ENCODE measurements at places on chromosomes 7 and 10. TPM values are rescaled to one million over a fixed set of nuclear protein-coding genes. Genes with fewer than 3 reads are reported as not detected.
A peak's percentile ranks its signal among the peaks of the same experiment; 100 is the strongest.

DNA sequence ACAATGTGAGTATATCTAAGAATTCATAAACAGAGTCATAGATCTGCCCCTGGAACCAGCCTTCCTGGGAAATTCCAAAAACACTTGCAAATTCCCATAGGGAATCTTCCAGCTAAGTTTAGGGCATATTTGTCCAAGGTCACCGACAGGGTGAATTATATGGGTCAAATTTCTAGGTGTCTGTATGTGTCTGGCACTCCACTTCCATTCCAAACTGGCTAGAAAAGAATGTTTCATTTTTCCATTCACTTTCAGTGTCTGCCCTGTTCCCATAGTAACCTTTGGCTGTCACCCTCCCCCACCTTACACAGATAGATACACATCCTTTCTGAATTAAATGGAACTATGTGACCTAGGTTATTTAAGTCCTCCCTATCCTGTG lies 230.9 kb downstream of the CREB5 start:
- H3K36me3 ChIP-seq = no peaks in the 10 kb centered on the region
- no peaks in the 10 kb centered on the region for H3K27me3 ChIP-seq
- no peak overlapping the region for H3K4me3 ChIP-seq
- no peak overlapping the region for H3K27ac ChIP-seq
- DNase-seq = no peak

DNA sequence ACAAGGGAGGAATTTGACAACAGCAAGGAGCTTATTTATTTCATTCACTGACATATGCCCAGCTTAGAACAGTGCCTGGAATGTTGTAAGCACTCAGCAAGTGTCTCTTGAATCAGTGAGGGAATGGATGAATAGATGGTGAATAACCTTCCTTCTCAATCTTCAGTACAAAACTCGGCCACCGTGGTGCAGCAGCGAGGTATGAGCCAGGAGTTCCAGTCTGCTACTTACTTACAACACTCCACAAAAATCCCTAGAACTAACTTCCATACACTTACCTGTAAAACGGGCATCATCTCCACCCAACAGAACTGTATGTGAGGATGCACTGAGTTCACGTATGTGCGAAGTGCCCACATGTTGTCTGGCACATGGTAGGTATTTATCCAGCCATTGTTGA lies 237.4 kb downstream of the WDR11 start:
- H3K4me3 ChIP-seq = no peak overlapping the region
- no peak overlapping the region for H3K27ac ChIP-seq
- no peaks in the 10 kb centered on the region for H3K27me3 ChIP-seq
- H3K4me1 ChIP-seq = no peaks in the 10 kb centered on the region
- H3K36me3 ChIP-seq = no peaks in the 10 kb centered on the region

GRCh38 chr10:116866987-116867595 lies 17.8 kb downstream of the ENO4 start:
- H3K27ac ChIP-seq = no peak overlapping the region
- no peak overlapping the region for H3K4me3 ChIP-seq
- H3K27me3 ChIP-seq = no peaks in the 10 kb centered on the region
- H3K36me3 ChIP-seq = no peaks in the 10 kb centered on the region
- no peak for DNase-seq

DNA sequence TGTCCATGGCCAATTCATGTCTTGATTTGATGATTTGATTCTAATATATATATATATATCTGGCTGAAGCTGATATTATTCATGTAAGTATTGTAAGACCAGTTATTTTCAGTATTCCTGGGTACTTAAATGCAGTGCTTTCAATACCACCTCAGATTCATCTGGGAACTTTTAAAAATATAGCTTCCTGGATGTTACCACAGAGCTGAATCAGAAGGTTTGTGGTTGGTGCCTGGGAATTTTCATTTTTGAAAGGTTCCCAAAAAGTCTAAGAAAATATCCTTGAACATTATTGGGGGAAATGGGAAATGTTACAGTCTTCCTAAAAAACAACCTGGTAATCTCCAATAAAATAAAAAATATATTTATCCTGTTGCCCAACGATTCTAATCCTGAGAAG lies 10.7 kb upstream of the PPP3CB start:
- no peak overlapping the region for H3K4me3 ChIP-seq
- H3K4me1 ChIP-seq = no peaks in the 10 kb centered on the region
- no peak for DNase-seq
- H3K27ac ChIP-seq = no peak overlapping the region
- peaks cover 11% of the 10 kb centered on the region for H3K36me3 ChIP-seq
- H3K27me3 ChIP-seq = no peaks in the 10 kb centered on the region

DNA sequence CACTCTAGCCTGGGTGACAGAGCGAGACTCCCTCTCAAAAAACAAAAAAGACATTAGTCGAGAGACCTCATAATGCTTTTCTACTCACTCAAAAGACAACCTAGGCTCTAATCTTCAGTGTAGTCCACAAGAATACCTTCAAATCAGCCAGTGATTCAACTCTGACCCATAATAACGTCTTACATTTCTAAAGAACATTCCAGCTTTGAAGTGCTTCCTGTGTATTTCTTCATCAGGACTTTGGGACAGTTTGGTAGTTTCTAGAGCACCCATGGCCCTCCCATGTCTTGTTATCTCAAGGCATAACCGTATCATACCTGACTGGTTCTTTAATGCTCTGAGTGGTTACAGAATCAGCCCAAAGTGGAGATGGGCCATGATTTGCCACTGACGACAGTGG lies 221.3 kb downstream of the SKIDA1 start:
- H3K27me3 ChIP-seq = no peaks in the 10 kb centered on the region
- DNase-seq = no peak
- H3K36me3 ChIP-seq = no peaks in the 10 kb centered on the region
- no peak overlapping the region for H3K27ac ChIP-seq

DNA sequence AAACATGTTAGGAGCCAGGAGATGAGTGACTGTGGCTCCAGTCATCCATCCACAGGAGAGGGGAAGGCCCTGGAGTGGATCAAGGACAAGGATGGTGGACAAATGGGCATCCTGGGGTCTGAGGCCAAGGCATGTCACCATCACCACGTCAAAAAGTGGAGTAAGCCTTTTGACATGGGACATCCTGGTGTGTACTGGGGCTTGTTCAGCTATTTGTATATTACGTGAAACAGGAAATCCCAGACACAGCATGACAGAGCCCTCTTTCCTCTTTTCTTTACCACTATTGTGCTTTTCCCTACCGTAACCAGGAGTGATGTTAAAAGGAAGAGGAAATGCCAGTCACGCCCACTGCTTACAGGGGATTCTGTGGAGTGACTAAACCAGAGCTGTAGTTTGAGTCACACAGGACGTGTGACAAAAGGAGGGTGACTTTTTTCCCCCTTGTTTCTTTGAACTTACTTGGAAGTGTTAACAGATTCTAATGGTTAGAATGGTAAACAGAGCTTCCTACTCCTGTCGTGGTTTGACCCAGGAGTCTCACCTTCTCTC lies 15.4 kb downstream of the ACSL5 start:
- no peaks in the 10 kb centered on the region for H3K27me3 ChIP-seq
- peak overlapping the region; percentile 71 for H3K27ac ChIP-seq
- H3K4me1 ChIP-seq = peaks cover 6% of the 10 kb centered on the region
- no peaks in the 10 kb centered on the region for H3K36me3 ChIP-seq

GRCh38 chr10:107342711-107343110 lies 178.2 kb upstream of the SORCS1 start:
- H3K27ac ChIP-seq = no peak overlapping the region
- no peaks in the 10 kb centered on the region for H3K27me3 ChIP-seq
- H3K36me3 ChIP-seq = no peaks in the 10 kb centered on the region
- H3K4me3 ChIP-seq = no peak overlapping the region

DNA sequence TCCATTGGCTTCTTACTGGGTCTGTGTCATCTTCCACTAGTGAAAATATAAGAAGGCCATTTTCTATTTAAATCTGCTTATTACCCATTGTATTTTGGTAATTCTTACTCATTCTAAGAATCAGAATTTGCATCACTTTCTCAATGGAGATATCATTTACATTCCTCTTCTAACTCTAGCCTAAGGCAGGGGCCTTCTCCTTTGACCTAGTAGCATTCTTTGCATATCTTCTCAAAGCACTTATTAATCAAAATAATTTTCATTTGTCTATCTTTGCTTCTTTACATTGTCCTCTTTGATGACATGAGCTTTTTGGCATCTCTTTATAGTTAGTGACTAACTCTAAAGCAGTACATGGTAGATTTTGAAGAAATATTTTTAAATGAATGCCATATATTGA lies 400.9 kb upstream of the SEMA3D start:
- H3K36me3 ChIP-seq = no peaks in the 10 kb centered on the region
- DNase-seq = no peak
- H3K4me3 ChIP-seq = no peak overlapping the region
- H3K4me1 ChIP-seq = no peaks in the 10 kb centered on the region
- H3K27ac ChIP-seq = no peak overlapping the region

GRCh38 chr7:19522486-19522885 lies 186.4 kb downstream of the POLR1F start:
- H3K36me3 ChIP-seq = no peaks in the 10 kb centered on the region
- DNase-seq = no peak
- no peak overlapping the region for H3K27ac ChIP-seq
- H3K4me3 ChIP-seq = no peak overlapping the region

DNA sequence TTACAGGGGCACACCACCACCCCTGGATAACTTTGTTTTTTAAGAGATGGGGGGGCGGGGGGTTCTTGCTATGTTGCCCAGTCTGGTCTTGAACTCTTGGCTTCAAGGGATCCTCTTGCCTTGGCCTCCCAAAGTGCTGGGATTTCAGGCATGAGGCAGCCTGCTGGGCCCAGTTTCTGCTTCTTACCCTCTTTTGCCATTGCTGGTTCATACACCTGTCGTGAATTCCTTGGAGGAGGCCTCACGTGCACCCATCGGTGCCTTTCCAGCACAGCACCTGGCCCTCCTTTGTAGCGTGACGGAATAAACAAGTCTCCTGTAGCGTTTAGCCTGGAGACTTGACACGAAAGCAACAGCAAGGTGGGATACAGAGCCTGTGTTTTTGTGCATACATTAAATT lies 75.5 kb downstream of the CARD11 start:
- no peaks in the 10 kb centered on the region for H3K36me3 ChIP-seq
- DNase-seq = no peak
- no peak overlapping the region for H3K27ac ChIP-seq
- H3K27me3 ChIP-seq = no peaks in the 10 kb centered on the region
- no peaks in the 10 kb centered on the region for H3K4me1 ChIP-seq
- no peak overlapping the region for H3K4me3 ChIP-seq

GRCh38 chr10:101133489-101134298 lies 2.6 kb downstream of the TLX1 start:
- no peaks in the 10 kb centered on the region for H3K36me3 ChIP-seq
- DNase-seq = no peak
- H3K4me3 ChIP-seq = no peak overlapping the region
- peaks cover 4% of the 10 kb centered on the region for H3K4me1 ChIP-seq

GRCh38 chr7:23298885-23299769 lies at the start of gene MALSU1:
Gene MALSU1, plus strand, starts transcription at chr7:23299339. Its CDS starts 14 bp downstream, at chr7:23299353.
- peak within 1 kb of the TSS; percentile 78 for H3K27ac ChIP-seq
- peak within 1 kb of the TSS; percentile 70 for H3K4me3 ChIP-seq
- no peaks in the 10 kb centered on the region for H3K36me3 ChIP-seq
- peaks cover 7% of the 10 kb centered on the region for H3K4me1 ChIP-seq

GRCh38 chr10:43305876-43306275 lies 39.0 kb upstream of the RASGEF1A start:
- no peak overlapping the region for H3K27ac ChIP-seq
- DNase-seq = no peak
- peaks cover 4% of the 10 kb centered on the region for H3K4me1 ChIP-seq

The CALD1 gene
- total RNA-seq = 193 TPM

The IDI2 gene
- not detected for total RNA-seq

The CNPY1 gene
- total RNA-seq = not detected

Data from colonic mucosa (tissue), 4 donors.